Left cardiac atrium (tissue), 4 donors: ENCODE measurements at places on chromosomes 3 and 15. TPM values are rescaled to one million over a fixed set of nuclear protein-coding genes. Genes with fewer than 3 reads are reported as not detected.
A peak's percentile ranks its signal among the peaks of the same experiment; 100 is the strongest.

DNA sequence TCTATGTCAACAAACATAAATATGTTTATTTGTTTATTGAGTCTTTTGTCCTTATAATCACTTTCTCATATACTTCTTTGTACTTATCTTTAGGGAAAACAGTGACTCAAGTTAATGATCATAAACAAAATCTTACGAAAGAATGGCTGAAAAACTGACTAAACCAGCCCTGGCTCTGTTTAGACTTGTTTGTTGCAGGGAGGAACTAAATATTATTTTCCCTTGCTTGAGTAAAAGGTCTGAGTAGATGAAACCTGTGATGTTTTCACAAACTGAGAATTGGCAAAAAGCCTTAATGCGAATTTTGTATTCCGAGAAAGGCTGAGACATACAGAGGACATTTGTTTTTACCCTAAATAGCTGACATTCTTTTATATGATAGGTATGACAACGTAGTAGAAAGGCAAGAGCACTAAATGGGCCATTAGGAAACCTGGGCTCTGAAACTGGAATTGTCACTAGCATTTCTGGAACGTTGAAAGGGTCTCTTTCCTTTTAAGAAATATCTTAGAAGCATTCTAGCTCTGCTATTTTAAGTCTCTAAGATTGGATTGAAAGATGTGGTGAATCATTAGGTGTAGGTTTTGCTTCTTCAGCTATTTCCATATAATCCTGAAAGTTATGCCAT is 18.2 kb upstream of the CLDN16 start:
- no peak for DNase-seq

DNA sequence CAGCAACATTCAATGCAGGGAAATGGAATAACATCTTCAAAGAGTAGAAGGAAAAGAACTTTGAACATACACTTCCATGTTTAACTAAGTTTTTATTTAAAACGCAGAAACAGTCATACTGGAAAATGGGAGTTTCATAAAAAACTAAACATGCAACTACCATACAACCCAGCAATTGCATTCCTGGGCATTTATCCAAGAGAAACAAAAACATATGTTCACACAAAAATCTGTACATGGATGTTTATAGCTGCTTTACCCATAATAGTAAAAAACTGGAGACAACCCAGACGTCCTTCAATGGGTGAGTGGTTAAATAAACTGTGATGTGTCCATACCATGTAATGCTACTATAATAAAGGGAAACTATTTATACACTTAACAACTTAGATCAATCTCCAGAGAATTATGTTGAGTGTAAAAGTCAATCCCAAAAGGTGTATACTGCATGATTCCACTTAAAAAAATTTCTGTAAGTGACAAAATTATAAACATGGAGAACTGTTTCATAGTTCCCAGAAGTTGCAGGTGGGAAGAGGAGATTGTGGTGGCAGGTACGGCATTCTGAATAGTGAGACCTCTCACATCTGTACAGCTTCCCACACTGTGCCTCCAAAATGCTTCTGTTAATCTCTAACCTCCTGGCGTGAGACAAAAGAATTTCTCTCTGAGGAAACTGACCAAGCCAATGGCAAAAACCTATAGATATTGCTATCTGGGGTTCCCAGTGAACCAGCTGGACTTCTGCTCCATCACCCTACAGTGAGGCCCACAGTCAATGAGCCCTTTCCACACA is 23.1 kb downstream of the ISG20 start:
- no peak for DNase-seq

GRCh38 chr3:165946360-165946759 is 109.1 kb upstream of the BCHE start:
- DNase-seq: no peak

DNA sequence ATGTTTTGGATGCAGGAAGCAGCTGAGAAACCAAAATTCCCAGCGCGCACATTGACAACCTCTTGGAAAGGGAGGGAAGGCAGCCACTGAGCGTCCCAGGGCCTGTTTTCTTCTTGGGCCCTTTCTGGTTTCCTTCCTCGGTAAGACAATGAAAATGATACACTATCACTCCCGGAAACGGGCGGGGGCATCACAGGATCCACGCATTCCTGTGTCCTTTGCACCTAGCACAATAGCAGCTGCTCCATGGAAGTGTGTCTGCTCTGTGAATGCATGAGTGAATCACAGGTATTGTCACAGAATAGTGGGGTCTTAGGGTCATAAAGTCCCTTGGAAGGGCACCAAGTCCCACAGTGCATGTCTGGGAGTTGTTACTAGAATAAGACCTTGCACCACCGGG is 6.3 kb upstream of the ITPKA start:
- DNase-seq: no peak

DNA sequence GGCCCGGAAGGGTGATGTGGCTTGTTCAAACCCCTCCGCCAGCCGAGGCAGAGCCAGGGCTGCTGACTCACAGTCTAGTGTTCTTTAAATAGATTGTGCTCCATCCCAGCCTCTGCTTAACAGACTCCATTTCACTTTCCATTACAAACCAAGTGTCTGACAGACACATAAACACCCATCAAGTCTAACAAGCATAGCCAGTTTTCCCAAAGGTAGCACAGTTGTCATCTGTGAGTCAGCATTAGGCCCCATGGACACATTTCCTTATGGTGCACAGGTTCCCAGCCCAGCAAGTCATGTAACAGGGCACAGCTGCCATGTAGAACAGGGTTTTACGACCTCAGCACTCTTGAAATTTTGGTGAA is 109.9 kb upstream of the RAP2B start:
- DNase-seq: peak; percentile 37

GRCh38 chr15:98772895-98773294 is 124.6 kb downstream of the IGF1R start:
- DNase-seq: no peak

CMTM6 gene
- 16.4 TPM for total RNA-seq

TTLL13 gene
- total RNA-seq: not detected
